Natural killer cell (primary cell): ENCODE measurements at places on chromosomes 16 and 17.

DNA sequence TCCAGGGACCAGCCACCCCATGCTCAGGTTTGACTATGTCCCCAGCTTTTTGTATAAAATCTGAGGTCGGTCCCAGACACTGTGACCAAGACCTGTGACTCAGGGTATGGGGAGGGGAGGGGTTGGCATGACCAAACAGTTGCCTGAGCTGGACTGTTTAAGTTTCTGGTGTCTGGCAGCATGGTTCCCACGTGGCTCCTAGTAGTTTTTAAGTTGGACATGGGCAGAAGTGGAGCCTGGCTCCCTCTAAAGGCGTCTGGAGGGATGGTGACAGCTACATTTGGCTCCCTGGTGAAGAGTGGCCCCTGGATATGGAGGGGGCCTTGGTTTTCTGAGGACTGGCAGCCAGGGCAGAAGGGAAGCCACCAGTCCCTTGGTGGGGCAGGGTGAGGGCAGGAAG is 7.9 kb downstream of the SMCR8 start:
- no peak for DNase-seq

- no peak for DNase-seq
Observed at GRCh38 chr17:15946611-15947120, 1.7 kb downstream of the ADORA2B start.

DNA sequence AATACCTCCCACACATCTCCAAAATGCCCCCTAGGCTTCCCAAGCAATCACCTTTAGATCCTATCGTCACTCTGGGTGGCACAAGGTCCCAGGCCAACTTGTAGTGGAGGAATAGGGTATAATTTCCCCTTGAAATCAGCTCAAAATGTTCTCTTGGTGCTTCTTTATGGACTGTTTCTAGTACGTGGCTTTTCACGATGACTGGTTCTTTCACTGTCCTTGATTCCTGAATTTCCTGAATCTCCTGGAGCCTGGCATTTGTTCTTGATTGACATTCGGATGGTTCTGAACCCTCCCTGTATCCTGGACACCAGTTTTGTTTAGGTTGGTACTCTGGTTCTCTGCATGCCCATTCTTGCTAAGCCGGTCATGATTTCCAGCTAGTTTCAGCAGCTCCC is 6.9 kb upstream of the VPS53 start:
- no peak for DNase-seq

DNA sequence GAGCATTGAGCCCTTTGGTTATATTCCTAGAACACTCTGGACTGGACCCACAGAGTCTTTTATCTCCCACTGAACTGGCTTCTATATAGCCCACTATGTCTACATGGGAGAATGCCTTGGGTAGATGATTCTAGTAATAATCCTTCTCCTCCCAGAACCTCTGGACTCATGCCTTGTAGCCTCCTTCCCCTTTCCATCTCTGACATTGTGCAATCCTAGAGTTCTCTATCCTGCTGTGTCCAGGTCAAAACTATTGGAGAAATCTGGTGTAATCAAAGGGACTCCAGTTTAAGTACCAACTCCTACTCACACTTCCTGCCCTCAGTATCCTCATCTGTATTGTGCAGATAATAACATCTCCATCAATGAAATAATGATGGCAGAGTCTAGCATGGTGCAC is 9.1 kb downstream of the RCVRN start:
- no peak for DNase-seq

GRCh38 chr16:58634265-58634802 is 4.7 kb upstream of the CNOT1 start:
- no peak for DNase-seq
